ENCODE measurements at places on chromosomes 5 and 9.
A peak's percentile ranks its signal among the peaks of the same experiment; 100 is the strongest.

- H3K4me1 ChIP-seq, result peaks cover 9% of the 10 kb centered on the region
- peaks cover 41% of the 10 kb centered on the region for H3K27me3 ChIP-seq
- no peak overlapping the region for H3K27ac ChIP-seq
- ATAC-seq, result no peak
Measured at GRCh38 chr5:36389245-36389644, 87.5 kb upstream of the RANBP3L start.

DNA sequence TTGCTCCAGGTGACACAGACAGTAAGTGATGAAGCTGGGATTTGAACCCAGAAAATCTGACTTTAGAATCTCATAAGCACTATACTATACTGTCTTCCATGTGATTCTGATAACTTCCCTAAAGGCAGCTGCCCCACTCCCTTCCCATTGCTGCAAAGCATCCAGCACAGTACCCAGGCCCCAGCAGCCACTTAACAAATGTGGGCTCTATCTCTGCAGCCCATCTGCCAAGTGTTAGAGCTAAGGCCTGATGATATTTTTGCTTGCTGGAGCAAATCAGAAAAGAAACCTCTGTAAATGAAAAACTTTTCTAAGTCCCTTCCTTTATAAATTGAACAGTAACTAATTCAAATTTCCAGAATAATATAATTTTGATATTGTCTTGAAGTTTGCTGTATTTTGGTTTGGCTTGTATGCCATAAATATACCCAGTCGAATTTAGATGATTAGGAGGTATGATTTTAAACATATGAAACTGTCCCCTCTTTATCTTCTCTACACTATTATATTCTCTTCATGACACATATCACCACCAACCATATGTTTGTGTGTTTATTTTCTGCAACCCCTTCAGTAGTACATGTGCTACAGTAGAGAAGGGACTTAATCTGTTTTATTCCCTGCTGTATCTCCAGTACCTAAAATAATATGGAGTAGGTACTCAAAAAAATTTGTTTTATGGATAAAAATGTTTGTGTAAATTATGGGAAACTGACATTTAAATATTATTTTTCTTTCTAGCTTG lies 63.8 kb downstream of the SMIM15 start:
- no peak overlapping the region for H3K4me3 ChIP-seq
- no peaks in the 10 kb centered on the region for H3K27me3 ChIP-seq
- H3K36me3 ChIP-seq, result peaks cover 27% of the 10 kb centered on the region
- H3K27ac ChIP-seq, result no peak overlapping the region
- no peak for ATAC-seq
- no peaks in the 10 kb centered on the region for H3K4me1 ChIP-seq

GRCh38 chr5:9058666-9059065 lies 487.2 kb downstream of the SEMA5A start:
- no peak overlapping the region for H3K27ac ChIP-seq
- no peaks in the 10 kb centered on the region for H3K27me3 ChIP-seq
- H3K4me1 ChIP-seq, result no peaks in the 10 kb centered on the region
- H3K4me3 ChIP-seq, result no peak overlapping the region

- no peak overlapping the region for H3K27ac ChIP-seq
- H3K4me1 ChIP-seq, result no peaks in the 10 kb centered on the region
- H3K4me3 ChIP-seq, result no peak overlapping the region
- no peaks in the 10 kb centered on the region for H3K27me3 ChIP-seq
- H3K36me3 ChIP-seq, result no peaks in the 10 kb centered on the region
- ATAC-seq, result no peak
Measured at GRCh38 chr9:109132567-109133021, 12.8 kb upstream of the TMEM245 start.

DNA sequence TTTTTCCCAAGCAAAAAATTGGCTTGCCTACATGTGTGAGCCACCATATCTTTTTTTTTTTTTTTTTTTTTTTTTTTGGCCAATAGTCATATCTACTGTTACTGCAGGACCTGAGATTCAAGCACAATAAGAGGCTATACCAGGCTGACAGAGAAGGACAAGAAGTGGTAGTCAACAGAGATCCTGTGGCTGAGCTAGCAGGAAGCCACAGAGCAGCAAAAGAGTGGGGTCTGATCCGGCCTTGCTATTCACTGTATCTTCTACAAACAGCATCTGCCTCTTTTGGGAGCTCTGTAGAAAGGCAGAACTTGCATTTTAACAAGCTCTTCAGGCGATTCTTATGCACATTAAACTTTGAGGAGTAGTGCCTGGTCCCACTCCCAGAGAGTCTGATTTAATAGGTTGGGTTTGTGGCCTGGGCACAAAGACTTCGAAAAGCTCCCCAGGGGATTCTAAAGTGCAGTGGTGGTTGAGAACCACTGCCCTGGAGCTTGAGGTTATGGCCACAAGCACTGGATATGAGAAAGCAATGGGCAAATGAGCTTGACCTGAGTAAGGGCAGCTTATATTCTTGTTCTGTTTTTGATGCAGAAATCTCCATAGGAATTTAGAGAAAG lies 162.8 kb downstream of the PIK3R1 start:
- peak overlapping the region; percentile 43 for H3K4me3 ChIP-seq
- H3K27me3 ChIP-seq, result no peaks in the 10 kb centered on the region
- no peaks in the 10 kb centered on the region for H3K36me3 ChIP-seq
- peak overlapping the region; percentile 71 for H3K27ac ChIP-seq

DNA sequence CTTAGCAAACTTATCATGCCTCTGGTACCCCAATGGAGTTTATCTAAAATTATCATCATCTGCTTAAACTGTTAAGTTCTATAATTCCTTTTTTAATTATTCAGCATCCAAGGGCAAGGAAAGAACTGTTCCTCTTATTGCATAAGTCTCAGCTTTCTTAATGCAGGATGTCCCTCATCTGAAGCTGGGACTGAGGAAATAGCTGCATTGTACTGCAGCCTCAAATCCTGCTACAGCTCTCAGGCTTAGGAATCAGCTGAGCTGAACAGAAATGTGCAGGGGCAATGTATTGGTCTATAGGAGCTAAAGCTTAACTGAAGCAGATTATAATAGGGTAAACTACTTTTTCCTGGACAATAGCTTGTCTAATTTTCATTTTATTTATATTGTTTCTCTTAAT lies 48.0 kb downstream of the HAPLN1 start:
- no peak for ATAC-seq
- H3K36me3 ChIP-seq, result no peaks in the 10 kb centered on the region
- H3K27ac ChIP-seq, result no peak overlapping the region
- no peaks in the 10 kb centered on the region for H3K4me1 ChIP-seq
- peaks cover 11% of the 10 kb centered on the region for H3K27me3 ChIP-seq

DNA sequence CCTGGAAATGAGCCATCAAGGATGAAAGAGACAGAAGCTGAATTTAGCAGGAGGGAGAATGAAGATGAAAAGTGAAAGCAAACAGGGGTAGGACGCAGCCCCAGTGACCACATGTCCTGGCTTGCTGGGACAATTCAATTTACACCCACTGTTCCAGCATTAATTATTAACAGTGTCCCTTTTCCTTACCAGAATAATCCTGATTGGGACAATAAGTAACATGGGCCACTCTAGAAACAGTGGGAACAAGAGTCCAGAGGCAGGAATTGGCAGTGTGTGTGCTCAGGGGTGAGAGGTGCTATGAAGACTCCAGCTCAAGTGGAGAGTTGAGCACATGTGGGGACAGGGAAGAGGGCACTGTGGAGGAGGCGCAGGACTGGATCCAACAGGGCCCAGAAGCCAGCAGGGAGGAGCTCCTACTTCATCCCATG lies 147.1 kb downstream of the C5orf15 start:
- H3K27me3 ChIP-seq, result peaks cover 30% of the 10 kb centered on the region
- no peaks in the 10 kb centered on the region for H3K36me3 ChIP-seq
- peaks cover 17% of the 10 kb centered on the region for H3K4me1 ChIP-seq
- ATAC-seq, result no peak
- no peak overlapping the region for H3K4me3 ChIP-seq
- no peak overlapping the region for H3K27ac ChIP-seq

GRCh38 chr5:77563475-77563874 lies 71.4 kb upstream of the WDR41 start:
- H3K4me3 ChIP-seq, result no peak overlapping the region
- peaks cover 7% of the 10 kb centered on the region for H3K27me3 ChIP-seq
- H3K36me3 ChIP-seq, result no peaks in the 10 kb centered on the region
- no peak for ATAC-seq
- H3K4me1 ChIP-seq, result no peaks in the 10 kb centered on the region

- H3K27ac ChIP-seq, result no peak overlapping the region
- no peak overlapping the region for H3K4me3 ChIP-seq
- no peaks in the 10 kb centered on the region for H3K27me3 ChIP-seq
- no peaks in the 10 kb centered on the region for H3K36me3 ChIP-seq
- no peak for ATAC-seq
- H3K4me1 ChIP-seq, result peaks cover 4% of the 10 kb centered on the region
Measured at GRCh38 chr5:34039398-34040157, 3.4 kb downstream of the C1QTNF3 start.

- H3K27ac ChIP-seq, result peak overlapping the region; percentile 28
- H3K4me1 ChIP-seq, result peaks cover 13% of the 10 kb centered on the region
- H3K36me3 ChIP-seq, result no peaks in the 10 kb centered on the region
- ATAC-seq, result peak; percentile 13
- no peaks in the 10 kb centered on the region for H3K27me3 ChIP-seq
Measured at GRCh38 chr5:133244242-133244641, 192.4 kb downstream of the HSPA4 start.
